ENCODE measurements at places on chromosomes 3 and 15.

DNA sequence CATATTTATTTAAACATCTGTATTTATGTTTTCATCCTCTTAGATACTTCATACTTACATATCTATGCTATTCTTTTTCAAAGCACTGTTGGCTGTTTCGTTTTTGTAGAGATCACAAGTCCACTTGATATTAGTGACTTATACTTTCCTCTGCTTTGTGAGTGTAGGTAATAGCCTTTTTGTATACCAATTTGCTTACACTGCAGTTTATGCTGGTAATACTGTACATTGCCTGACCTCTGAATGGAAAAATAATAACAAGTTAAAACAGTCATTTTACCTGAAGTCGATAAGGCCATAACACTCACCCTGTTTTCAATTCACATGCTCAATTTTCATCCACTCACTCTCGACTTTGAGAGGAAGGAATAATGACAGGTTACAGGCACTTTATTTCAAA is 89.9 kb upstream of the NANOGP8 start:
- no peak for DNase-seq

DNA sequence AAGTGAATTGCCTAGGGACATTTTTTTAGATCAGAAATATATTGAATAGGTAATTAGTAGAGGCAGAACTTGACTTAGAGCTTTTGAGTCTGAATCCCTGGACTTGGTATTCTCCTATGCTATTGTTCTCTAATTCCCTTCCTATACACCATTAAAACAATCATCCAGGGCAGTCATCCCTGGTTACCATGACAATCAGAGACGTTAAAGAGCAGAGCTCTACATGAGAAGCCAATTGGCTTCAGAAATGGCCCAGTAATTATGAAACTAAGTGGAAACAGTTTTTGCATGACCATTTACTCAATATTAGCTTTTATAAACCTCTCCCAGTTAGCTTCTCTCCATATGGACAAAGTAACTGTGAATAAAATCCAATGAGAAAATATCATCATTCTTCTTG is 182.1 kb upstream of the TP63 start:
- no peak for DNase-seq

DNA sequence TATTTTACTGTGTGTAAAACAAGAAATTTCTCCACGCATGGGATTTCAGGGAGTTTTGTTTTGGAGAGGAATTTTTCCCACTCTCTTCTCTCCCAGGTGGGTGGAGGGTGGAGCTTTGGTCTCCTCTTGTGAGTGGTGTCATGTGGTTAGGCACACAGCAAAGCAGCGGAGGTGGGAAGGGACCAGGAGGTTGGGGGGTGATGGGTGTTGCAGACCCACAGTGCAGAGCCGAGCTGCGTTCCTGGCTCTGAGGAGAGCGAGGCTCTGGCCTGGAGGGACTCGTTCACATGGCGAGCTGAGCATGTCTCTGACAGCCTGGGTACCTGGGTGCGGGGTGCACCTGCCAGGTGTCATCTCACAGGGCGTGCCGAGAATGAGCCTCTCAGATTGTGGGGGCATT is 87.8 kb downstream of the RYR3 start:
- DNase-seq: no peak

DNA sequence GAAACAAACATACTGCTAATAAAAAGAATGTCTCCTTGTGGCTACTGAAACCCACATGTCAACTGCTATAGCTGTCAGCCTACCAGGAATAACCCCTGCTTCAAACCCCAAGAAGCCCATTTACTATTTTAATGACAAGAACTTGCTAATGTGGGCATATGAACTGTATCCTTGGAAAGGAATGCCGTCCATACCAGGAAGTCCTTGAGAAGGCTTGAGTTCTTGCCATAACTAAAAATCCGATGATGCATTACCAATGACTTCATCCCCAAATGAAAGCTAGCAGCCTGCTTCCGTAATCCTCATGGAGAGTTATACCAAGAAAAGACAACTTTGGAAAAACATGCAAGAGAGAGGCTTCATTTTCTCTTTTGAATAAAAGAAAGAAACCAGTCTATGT is 34.8 kb downstream of the MINDY4B start:
- DNase-seq: no peak

- no peak for DNase-seq
These were observed 74.6 kb upstream of the SPATA12 start for GRCh38 chr3:56985878-56986277.

GRCh38 chr3:193813501-193813830 is 220.5 kb downstream of the OPA1 start:
- DNase-seq: no peak

- DNase-seq: no peak
These were observed 7.9 kb upstream of the SRP14 start for GRCh38 chr15:40046721-40047414.

- no peak for DNase-seq
These were observed 198.7 kb upstream of the CHRNA7 start for GRCh38 chr15:31831596-31831995.

DNA sequence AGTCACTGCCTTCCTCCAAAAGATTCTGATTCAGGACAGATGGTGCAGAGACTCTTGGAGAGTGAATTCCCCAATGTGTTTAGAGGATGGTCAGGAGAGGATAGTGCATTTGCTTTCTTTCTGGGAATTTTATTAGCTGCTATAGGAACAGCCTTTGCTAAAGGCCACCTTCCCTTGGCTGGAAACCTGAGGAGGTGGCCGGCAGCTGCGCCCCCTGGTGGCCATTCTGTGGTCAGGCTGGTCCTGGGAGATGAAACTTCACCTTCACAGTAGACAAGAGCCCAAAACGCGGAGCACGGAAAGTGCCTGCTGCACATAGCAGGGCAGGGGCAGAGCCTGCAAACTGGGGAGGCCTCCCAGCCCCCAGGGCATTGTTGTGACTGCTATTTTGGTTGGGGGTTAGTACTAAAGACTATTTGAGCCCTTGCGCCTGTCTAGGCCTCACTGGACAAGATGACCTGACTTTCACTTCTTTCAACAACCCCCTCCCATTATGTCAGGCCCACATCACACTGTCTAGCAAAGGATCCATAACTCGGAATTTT is 34.3 kb downstream of the SEC22C start:
- DNase-seq: peak; percentile 19

DNA sequence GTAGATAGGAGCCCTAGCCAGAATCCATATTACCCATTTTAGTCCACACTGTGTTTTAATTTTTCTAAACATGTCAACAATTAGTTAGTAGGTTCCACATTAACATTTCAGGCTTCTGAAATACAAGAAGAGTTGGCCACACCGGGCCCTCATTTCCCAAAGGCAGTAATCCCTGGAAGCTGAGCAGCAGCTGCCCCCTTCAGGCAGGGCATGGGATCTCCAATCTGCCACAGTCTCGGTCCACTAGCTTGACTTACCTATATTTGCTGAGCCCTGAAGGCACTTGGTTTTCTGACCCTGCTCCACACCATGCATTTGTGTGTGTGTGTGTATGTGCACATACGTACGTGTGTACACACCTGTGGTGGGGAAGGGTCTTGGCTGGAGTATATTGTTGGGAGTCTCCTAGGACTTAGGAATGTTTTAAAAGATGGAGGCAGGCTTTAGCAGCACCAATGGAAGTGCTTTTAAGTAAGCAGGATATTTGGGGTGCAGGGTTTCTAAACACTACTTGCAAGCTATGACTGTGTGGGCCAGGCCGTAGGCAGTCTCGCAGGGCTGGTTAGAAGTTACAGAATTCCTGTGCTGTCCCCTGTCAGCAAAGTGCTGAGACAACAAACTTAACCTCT is 71.2 kb upstream of the SOX14 start:
- peak; percentile 28 for DNase-seq

Measured in MG63 (cell line).